ENCODE measurements at places on chromosomes 6 and 20.

DNA sequence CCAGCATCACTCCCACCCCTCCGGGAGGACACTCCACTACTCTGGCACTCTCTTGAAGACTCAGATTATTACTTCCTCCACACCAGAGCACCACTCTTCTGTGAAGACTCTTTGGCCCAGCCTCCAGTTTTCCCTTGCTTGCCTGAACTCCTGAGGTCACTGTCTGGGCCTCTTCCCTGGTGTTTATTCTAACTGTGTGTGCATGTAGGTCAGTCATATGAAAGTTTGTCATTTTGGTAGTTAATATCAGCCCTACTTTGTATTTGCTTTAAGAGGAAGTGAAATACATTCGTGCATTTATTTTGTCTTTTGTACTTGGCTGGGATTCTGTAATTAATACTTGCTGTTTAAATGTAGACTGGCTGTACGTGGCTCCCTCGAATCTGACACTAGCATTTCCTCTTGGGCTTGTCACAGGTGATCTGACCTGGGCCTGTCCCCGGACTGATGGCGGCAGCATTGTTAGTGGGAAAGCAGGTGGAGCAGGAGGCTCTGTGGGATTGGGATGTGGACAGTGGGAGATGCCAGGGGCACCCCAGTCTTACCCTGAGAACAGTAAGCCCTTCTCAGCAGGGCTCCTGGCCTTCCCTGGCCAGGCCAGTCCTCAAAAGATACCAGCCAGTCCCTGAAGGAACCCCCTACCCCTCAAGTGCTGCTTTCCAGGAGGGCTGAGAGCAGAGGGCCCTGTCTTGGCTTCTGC is 350.5 kb downstream of the CDC5L start:
- DNase-seq: no peak

GRCh38 chr6:148247386-148248063 is 95.1 kb upstream of the SASH1 start:
- DNase-seq: no peak

DNA sequence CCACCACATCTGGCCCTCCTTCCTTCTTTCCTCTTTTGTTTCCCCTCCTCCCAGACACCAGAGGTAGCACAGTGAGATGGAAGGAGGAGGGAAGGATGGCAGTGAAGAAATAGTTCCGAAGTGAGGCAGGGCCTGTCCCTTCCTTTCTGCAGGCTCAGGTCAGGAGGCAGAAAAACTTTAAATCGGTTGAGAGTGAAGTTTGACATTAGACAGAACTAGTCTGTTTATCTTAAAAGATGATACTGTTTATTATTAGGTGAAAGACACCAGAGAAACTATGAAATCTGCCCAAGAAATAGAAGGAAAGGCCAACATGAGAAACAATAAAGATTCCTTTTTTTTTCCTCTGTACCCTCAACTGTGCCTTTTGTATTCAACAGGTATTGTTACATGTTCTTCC is 670.3 kb downstream of the UTRN start:
- DNase-seq: no peak

GRCh38 chr6:147561726-147562125 is 53.2 kb downstream of the SAMD5 start:
- no peak for DNase-seq
